ENCODE measurements at places on chromosomes 3 and 15.

- no peak for DNase-seq
Measured at GRCh38 chr3:9786209-9786739, 6.0 kb downstream of the TADA3 start.

DNA sequence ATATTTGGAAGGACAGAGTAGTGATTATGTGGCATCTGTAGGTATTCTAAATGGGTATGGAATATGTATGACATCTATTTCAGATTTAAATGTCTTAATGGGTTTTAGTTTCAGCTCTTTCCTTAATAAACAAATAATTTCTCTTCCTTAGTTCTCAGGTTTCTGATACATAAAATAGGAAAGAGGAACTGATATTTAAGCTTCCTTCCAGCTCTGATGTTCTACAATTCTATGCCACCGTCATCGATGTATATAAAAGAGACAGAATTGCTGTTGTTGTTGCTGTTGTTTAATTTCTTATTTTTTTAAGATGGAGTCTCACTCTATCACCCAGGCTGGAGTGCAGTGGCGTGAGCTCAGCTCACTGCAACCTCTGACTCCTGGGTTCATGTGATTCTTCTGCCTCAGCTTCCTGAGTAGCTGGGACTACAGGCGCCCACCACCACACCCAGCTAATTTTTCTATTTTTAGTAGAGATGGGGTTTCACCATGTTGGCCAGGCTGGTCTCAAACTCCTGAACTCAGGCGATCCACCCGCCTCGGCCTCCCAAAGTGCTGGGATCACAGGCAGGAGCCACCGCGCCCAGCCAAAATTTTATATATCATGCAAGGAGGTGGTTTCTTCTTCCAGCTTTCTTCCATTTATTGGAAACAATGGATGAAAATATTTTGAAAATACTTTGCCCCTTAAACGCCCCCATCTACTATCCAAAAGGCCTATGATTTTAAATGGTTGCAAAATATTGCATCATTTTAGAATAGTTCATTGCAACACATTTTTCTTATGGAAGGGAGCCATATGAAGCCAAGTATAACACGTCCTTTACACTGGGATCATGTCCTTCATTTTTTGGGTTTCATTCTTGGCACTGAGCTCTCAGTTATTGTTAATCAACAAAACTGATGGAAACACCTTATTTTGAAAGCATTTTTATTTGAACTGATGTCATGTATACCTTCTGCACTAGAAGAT is 13.9 kb upstream of the C15orf61 start:
- DNase-seq, result no peak

GRCh38 chr3:101695779-101696372 is 9.4 kb upstream of the RPL24 start:
- no peak for DNase-seq

- no peak for DNase-seq
Measured at GRCh38 chr15:35956056-35956455, 410.1 kb upstream of the DPH6 start.

- no peak for DNase-seq
Measured at GRCh38 chr3:135018149-135018923, 223.3 kb downstream of the EPHB1 start.

GRCh38 chr3:178302966-178303930 is 233.0 kb upstream of the KCNMB2 start:
- no peak for DNase-seq

DNA sequence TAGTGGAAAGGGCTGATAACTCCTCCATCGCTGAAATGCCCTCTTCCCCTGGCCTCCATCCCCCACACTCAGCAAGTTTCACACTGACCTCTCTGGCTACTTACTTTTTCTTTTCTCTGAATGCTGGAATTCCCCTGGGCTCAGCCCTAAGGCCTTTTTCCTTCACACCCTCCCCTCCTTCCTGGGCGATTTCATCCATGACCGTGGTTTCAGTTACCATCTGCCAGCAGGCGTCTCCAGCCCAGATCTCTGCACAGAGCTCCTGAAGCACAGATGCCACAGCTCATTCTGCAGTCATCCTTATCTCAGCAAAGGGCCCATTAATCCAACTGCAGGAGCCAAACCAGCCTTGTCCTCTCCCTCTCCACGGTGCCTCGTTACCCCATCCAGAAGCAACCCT is 114.0 kb downstream of the RFTN1 start:
- no peak for DNase-seq

DNA sequence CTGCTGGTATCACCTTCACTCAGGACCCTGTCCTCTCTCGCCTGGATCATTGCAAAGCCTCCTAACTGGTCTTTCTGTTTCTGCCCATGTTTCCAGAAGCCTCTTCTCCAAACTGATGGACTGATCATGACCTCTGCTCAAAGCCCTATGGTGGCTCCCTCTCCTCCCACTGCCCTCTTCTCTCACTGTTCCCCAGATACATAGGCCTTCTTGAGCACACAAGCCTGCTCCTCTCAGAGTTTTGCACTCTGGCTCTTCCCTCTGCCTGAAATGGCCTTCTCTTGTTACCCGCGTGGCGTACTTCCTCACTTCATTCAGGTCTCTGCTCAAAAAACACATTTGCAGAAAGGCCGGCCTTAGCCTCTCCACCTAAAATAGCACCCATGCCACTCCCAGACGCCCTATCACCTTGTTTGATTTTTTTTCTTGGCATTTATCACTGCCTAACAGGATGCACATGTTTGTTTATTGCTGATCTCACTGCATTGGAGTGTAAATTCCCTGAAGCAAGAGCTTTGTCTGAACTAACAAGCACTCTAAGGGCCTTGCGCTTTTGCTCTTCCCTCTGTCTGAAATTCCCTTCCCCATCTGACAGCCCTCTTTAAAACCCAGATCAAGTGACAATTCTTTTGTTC is 1.4 kb upstream of the ETFA start:
- DNase-seq, result no peak

GRCh38 chr15:99326235-99326634 is 75.0 kb downstream of the LRRC28 start:
- no peak for DNase-seq

- no peak for DNase-seq
Measured at GRCh38 chr3:152127058-152127457, 141.7 kb upstream of the MBNL1 start.

DNA sequence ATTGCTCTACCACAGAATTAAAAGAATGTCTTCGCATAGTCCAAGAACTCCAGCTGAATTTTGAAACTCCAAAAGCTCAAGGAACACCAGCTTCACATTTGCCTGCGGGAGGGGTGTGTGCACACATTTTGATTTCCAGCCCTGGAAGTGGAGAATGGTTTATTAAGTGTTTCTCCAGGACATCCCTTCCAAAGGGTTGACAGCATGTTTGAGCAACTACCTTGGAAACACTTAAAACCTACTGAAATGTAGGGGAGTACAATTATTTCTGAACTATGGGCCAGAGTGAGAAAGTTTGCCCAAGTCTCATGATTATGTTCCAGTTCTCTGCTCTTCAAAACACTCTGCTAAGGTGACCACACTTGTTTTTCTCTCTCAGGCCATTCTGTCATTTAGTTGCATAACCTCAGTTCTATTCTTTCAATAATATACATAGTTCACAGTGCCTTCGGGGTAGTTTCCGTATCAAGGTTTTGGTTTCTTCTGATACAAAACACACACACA is 7.9 kb downstream of the ACP3 start:
- no peak for DNase-seq

- no peak for DNase-seq
Measured at GRCh38 chr15:97597801-97598200, 362.7 kb upstream of the ARRDC4 start.

Data from stimulated activated CD4-positive, alpha-beta T cell treated with anti-CD3 and anti-CD28 coated beads, Interleukin-1b, Interleukin-23, amount 100 ng/mL, for 1 hour (primary cell).